Activated CD4-positive, alpha-beta T cell treated with anti-CD3 and anti-CD28 coated beads for 36 hours (primary cell): ENCODE measurements at places on chromosomes 7 and 10. TPM values are rescaled to one million over a fixed set of nuclear protein-coding genes. Genes with fewer than 3 reads are reported as not detected.

The CYP2E1 gene
- 0.32 TPM for total RNA-seq

- no peak overlapping the region for H3K4me3 ChIP-seq
- peak overlapping the region; percentile 44 for H3K27ac ChIP-seq
- no peaks in the 10 kb centered on the region for H3K27me3 ChIP-seq
Measured at GRCh38 chr10:12701696-12702095, 299.8 kb downstream of the CCDC3 start.

- no peaks in the 10 kb centered on the region for H3K36me3 ChIP-seq
- H3K27me3 ChIP-seq: peaks cover 1% of the 10 kb centered on the region
- no peaks in the 10 kb centered on the region for H3K4me1 ChIP-seq
- H3K27ac ChIP-seq: no peak overlapping the region
- DNase-seq: peak; percentile 74
Measured at GRCh38 chr10:79608505-79609375, 2.0 kb upstream of the SFTPA1 start.

DNA sequence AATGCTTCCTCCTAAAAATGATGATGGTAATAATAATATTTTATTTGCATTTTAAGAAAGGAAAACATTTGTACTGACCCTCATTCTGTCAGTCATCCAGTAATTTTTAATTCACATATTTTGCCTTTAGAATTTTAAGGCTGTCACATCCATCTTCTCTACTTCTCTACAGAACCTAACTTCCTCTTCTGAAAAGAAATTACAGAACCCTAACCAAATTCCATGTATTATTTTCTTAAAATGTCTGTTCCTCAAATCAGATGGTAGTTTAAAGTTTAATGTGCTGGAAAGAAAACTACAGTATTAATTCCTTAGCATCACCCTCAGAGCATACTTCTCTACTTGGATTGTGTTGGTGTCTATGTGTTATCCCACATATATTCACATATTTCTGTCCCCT is 9.0 kb downstream of the PIK3CG start:
- peaks cover 76% of the 10 kb centered on the region for H3K36me3 ChIP-seq
- H3K4me3 ChIP-seq: no peak overlapping the region
- no peak overlapping the region for H3K27ac ChIP-seq
- no peak for DNase-seq
- H3K4me1 ChIP-seq: peaks cover 70% of the 10 kb centered on the region
- no peaks in the 10 kb centered on the region for H3K27me3 ChIP-seq

DNA sequence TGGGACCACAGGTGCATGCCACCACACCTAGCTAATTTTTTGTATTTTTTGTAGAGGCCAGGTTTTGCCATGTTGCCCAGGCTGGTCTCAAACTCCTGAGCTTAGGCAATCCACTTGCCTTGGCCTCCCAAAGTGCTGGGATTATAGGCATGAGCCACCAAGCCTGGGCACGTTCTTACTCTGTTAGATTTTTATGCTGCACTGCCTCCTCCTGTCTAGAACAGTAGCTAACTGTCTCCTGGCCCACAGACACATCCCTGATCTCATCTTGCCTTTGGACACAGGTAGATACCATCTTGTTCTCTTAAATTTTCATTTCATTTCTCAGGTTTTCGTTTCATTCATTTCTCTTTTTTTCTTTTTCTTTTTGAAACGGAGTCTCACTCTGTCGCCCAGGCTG is 41.1 kb downstream of the BLVRA start:
- no peaks in the 10 kb centered on the region for H3K4me1 ChIP-seq
- H3K27me3 ChIP-seq: no peaks in the 10 kb centered on the region
- H3K4me3 ChIP-seq: no peak overlapping the region
- no peak for DNase-seq

The SPDYE16 gene
- not detected for total RNA-seq

- no peak overlapping the region for H3K4me3 ChIP-seq
- no peak for DNase-seq
- H3K4me1 ChIP-seq: no peaks in the 10 kb centered on the region
- H3K27ac ChIP-seq: no peak overlapping the region
Measured at GRCh38 chr7:80641548-80641947, 3.1 kb downstream of the CD36 start.

DNA sequence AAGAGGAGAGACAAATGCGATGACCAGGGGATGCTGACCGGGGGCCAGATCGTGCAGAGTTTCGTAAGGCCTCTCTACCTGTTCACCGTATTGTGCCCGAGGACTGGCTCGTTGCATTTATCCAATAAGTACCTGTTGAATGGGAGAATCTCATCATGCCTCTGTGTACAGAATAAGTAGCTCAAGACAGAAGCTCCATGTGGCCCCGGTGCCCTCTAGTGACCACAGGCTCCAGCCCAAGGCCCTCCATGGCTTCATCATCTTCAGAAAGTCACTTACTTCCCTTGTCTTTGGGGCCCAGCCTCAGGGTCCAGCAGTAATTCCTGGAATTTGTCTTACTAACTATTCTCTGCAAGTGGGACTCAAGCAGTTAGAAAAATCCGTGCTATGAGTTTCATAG is 151.0 kb downstream of the CHN2 start:
- DNase-seq: peak; percentile 50
- H3K36me3 ChIP-seq: no peaks in the 10 kb centered on the region
- no peaks in the 10 kb centered on the region for H3K27me3 ChIP-seq
- H3K4me3 ChIP-seq: no peak overlapping the region

DNA sequence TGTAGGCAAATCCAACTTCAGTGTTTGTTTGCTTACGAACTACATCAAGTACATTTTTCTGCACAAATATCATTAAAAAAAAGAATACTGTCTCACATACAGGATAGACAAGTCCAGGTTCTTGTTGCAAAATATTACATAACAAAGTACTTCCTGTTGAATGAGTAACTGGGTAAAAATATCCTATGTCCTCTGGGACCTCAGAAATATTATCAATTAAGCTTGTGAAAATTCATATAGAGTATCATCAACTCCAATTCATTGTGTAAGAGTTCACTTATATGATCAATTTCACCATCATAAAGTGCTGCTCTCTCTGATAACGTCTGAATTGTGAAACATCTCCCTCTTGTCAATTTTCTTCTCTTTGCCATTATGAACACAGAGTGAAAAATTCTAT is 22.6 kb downstream of the HERC4 start:
- H3K4me1 ChIP-seq: peaks cover 30% of the 10 kb centered on the region
- H3K27ac ChIP-seq: no peak overlapping the region
- no peaks in the 10 kb centered on the region for H3K27me3 ChIP-seq
- DNase-seq: no peak

DNA sequence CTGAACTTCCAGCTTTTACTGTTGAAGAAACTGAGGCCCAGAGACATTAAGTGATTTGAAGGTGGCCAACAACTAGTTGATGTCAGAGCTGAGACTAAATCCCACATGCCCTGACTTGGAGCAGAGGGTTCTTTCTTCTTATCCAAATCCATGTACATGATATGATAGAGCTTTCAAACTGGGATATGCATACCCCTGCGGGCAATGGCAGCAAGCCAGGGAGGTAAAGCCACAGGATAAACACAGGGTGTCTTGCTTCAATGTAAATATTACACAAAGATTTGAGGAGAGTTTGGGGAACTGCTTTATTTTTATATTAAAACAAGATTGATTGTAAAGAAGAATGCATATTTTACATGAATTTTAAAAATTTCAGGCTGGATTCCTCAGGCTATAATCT is 2.3 kb upstream of the LRRC72 start:
- no peaks in the 10 kb centered on the region for H3K36me3 ChIP-seq
- peaks cover 4% of the 10 kb centered on the region for H3K4me1 ChIP-seq
- H3K27ac ChIP-seq: no peak overlapping the region
- H3K4me3 ChIP-seq: no peak overlapping the region

The FHIP2A gene
- total RNA-seq: 18.6 TPM

GRCh38 chr10:33005322-33006301 is 47.6 kb upstream of the ITGB1 start:
- no peak overlapping the region for H3K27ac ChIP-seq
- peaks cover 41% of the 10 kb centered on the region for H3K4me1 ChIP-seq
- H3K36me3 ChIP-seq: no peaks in the 10 kb centered on the region
- peak overlapping the region; percentile 59 for H3K4me3 ChIP-seq
- DNase-seq: peak; percentile 69
